T-cell (primary cell): ENCODE measurements at places on chromosomes 5 and 9.

- no peak for DNase-seq
Observed at GRCh38 chr9:99488131-99489059, 266.3 kb downstream of the SEC61B start.

- DNase-seq: no peak
Observed at GRCh38 chr9:138058181-138058580, 180.6 kb downstream of the CACNA1B start.

GRCh38 chr5:170614720-170615119, 110.9 kb downstream of the KCNIP1 start:
- DNase-seq: no peak

- DNase-seq: no peak
Observed at GRCh38 chr5:60945813-60946187, 795 bp downstream of the NDUFAF2 start.

DNA sequence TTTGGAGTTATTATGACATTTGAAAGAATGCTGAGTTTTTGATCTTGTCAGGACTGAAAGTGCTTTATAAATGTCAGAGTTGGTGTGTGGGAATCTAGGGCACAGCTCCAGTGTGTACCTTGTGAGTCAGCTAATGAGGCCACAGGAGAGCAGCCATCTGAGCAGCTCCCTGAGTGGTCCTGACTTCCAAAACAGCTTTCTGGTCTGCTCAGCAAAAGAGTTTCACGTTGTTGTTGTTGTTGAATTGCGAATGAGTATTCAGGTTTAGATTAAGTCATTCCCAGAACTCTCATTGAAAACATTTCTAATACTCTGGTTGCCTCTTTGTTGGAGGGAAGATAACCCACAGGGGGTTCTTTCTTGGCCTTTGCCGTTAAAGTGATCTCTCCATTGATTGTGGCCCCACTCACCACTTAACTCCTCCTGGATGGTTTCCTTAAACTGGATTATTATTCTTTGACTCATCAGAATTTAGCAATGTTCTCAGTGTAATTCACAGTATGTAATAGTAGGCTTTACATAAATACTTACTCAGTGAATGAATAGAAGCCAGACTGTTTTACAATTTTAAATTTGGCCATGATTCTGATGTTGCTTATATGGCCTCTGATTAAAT, 125.1 kb upstream of the SGCD start:
- no peak for DNase-seq

DNA sequence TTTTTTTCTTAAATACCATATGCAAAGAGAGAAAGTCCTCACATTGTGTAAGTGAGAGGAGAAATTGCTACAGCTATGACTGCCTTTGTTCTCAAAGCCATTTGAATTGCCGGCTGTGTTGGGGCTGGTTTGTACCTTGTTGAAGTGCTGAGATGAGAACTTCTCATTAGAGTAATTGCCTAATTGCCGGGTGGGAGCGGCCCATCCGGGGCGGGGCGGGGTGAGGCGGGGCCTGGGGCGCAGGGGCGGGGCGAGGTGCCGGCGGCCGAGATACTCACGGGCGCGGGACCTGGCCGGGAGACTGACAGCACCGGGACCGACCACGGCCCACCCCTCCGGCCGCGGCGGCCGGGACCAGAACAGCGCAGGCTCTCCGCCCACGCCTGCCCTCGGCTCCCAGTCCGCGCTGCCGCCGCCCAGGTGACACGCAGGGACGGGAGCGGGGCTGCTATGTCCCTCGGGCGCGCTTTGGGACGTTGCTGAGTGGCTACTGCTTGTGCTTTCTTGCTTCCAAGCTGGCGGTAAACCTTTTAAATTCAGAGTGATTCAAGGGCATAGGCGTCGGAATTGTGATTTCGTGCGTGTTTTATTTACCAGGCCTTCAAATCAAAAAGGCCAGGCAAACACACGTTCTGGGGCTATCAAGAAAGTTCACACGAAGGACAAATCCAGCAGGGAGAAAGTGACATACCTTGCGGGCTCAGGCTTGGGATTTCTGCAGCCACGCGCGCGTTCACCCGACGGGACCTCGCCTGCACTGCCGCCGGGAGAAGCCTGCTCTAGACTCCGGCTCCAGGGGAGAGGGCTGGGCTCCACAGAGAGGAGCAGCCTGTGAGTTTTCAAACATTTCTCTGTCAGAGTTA, 269.1 kb downstream of the FANCC start:
- DNase-seq: peak; percentile 25

- no peak for DNase-seq
Observed at GRCh38 chr5:65805089-65805488, 83.1 kb downstream of the NLN start.

- DNase-seq: no peak
Observed at GRCh38 chr5:180353980-180354452, 880 bp upstream of the GFPT2 start.

DNA sequence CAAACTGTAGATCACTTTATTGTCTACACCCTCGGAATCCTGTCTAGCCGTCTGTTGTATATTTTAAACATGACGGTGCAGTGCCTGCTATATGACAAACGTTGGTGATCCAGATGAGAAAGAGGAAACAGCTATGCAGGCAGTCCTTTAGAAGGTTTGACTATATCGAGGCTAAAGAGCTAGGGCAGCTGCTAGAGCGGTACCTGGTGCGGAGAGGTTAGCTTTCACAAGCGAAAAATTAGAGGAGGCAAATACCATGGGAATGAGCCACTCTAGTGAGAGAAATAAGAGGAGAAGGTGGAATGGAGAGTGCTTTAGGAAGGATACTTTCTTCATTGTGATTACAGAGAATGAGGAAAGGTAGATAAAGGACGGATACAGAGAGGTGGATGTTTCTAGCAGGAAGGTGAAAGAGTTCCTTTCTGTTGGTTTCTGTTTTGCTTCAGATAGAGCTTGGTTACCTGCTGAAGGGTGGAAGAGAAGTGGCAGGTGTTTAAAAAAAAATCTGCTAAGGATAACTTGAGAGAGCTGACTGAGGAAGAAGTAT, 959 bp upstream of the FBXL17 start:
- DNase-seq: no peak

- no peak for DNase-seq
Observed at GRCh38 chr5:134493461-134494055, 31.9 kb upstream of the JADE2 start.

GRCh38 chr5:98768160-98768959, 5.1 kb upstream of the RGMB start:
- no peak for DNase-seq

DNA sequence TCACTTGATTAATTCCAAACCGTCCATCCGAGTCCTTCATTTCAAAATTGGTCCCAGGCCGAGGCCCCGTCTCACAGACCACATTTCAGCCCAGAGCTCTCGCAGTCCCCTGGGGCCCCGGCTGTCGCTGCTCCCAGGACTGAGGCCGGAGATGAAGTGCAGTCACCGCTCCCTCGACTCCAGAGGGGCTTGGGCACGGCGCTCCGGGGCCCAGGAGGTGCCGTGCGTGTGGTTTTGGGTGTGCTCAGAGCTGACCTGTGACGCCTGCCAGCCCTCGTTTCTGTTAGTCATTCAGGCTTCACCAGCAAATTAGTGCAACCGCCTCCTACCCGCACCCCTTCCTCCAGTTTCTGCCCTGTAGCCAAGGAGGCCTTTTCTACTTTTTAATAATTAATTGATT, 48.7 kb upstream of the PHYKPL start:
- DNase-seq: no peak

DNA sequence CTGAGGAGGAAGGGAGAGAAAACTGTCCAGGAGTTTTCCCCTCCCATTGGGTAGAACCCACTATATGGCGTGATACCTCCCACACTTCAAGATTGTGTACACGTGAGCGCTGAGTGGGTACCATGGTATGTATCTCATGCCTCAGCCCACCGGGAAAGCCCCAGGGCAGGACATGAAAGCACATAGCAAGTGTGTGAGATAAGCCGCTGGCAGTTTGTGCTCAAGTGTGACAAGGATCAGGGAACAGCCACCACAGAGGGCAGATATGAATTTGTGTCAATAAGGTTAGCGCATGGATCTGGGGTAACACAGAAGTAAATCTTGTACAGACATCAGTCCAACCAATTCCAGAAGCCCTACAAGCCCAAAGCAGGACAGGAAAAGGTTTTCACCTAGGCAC, 42.6 kb upstream of the NAA35 start:
- no peak for DNase-seq

DNA sequence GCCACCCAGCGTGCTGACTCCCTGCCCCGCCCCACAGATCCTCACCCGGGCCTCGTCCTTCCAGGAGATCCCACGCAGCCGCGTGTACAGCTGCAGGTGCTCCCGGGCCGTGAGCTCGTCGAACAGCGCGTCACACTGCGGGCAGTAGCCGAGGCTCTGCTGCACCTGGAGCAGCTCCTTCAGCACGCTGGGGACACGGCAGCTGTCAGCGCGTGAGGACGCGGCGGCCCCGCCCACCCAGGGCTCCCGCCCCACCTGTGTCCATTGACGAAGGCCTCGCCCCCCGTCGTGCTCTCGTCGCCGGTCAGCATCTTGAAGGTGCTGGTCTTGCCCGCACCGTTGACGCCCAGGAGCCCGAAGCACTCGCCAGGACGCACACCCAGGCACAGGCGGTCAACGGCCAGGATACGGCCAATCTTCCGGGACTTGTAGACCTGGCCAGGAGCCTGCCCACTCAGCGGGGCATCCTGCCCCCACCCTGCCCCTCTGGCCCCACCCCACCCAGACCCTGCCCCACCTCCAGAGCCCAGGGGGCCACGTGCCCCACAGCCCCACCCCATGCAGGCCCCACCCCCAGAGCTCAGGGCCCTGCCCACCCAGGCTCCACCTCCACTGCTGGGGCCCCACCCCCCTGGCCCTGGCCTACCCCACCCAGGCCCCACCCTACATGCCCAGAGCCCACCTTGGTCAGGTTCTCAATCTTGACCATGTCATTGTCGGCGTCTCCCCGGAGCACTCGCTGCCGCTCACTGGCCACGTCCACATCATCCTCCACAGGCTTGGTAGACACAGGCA, 13.8 kb upstream of the CLIC3 start:
- no peak for DNase-seq
